Stomach (tissue), 19 donors: ENCODE measurements at places on chromosomes 6 and 20. TPM values are rescaled to one million over a fixed set of nuclear protein-coding genes. Genes with fewer than 3 reads are reported as not detected.
A peak's percentile ranks its signal among the peaks of the same experiment; 100 is the strongest.

PANK2 gene
- 8.8 TPM for total RNA-seq

STX11 gene
- 10.3 TPM for total RNA-seq

PRL gene
- total RNA-seq, result not detected

SLC17A3 gene
- not detected for total RNA-seq

TMEM151B gene
- not detected for total RNA-seq

OTOR gene
- total RNA-seq, result not detected

IMPG1 gene
- not detected for total RNA-seq

GSTA2 gene
- total RNA-seq, result 0.89 TPM

- no peaks in the 10 kb centered on the region for H3K36me3 ChIP-seq
- no peak overlapping the region for H3K27ac ChIP-seq
- no peaks in the 10 kb centered on the region for H3K27me3 ChIP-seq
- no peaks in the 10 kb centered on the region for H3K4me1 ChIP-seq
- DNase-seq, result no peak
These were observed 37.5 kb upstream of the PDE7B start for GRCh38 chr6:135814043-135814442.

DNA sequence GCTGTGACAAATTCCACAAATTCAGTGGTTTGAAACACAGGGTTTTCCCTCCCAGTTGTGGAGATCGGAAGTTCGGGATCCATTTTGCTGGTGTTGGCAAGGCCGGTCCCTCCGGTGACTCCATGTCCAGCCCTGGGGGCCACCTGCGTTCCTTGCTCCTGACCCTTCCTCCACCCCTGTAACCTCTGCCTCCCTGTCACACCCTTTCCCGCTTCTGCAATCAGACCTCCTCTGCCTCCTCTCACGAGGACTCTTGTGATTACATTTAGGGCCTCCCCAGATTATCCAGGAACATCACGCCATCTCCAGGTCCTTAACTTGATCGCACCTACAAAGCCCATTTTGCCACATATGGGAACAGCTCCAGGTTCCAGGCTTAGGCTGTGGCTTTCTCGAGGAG lies 12.5 kb downstream of the RPS6KA2 start:
- no peak overlapping the region for H3K4me3 ChIP-seq
- no peak for DNase-seq
- peaks cover 6% of the 10 kb centered on the region for H3K36me3 ChIP-seq
- peak overlapping the region; percentile 69 for H3K27ac ChIP-seq
- peaks cover 41% of the 10 kb centered on the region for H3K4me1 ChIP-seq
- H3K27me3 ChIP-seq, result no peaks in the 10 kb centered on the region

DNA sequence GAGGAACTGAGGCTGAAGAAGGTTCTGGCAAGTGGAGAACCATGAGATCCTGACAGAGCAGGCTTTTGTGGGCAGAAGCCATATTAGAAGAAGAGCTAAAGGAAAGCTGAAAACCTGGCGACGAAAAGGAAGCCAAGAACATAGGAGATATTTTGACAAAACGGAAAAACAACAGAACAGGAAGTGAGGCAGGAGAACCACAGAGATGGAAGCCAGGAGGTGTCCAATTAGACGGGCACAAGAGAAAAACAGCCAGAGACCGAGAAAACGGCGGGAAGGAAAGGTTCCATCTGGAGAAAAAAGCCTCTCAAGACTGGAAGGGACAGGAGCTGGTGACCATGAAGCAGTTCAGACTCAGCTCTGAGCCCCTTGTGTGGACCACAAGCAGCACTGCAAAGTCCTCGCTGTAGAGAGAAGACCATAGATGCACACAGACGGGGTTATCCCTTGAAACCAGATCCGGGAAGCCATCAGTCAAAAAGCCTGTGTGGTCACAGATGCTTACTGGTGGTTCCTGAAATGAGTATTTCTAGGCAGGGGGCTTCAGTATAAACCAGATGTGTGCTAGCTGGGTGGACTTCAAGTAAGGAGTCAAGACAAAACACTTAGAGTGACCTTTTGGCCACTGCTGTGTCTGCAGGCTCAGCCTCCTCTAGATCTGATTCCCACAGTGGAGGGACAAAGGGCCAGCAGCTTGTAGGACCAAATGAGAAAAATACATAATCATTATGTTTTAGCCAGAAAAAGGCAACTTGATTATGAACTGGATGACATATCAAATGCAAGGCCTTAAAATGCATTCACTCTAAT lies 30.7 kb downstream of the SSR1 start:
- H3K36me3 ChIP-seq, result peaks cover 34% of the 10 kb centered on the region
- H3K27ac ChIP-seq, result no peak overlapping the region
- peaks cover 15% of the 10 kb centered on the region for H3K4me1 ChIP-seq
- no peak overlapping the region for H3K4me3 ChIP-seq
- H3K27me3 ChIP-seq, result no peaks in the 10 kb centered on the region

DNA sequence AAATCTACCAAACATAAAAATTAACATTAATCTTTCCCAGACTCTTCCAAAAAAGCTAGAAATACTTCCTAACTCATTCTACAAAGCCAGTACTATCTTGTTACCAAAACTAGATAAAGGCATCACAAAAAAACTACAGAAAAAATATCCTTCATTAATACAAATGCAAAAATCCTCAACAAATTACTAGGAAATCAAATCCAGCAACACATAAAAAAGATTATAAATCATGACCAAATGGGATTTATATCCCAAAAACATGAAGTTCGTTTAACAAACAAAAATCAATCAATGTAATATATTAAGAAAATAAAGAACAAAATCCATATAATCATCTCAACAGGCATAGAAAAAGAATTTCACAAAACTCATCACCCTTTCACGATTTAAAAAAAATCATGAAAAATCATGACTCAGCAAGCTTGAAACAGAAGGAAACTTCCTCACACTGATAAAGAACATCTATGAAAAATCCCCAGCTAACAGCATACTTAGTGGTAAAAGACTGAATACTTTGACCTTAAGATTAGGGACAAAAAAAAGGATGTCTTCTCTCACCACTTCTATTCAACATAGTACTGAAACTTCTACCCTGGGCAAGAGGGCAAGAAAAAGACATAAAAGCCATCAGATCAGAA lies 43.2 kb downstream of the RANBP9 start:
- H3K27ac ChIP-seq, result no peak overlapping the region
- no peaks in the 10 kb centered on the region for H3K27me3 ChIP-seq
- H3K36me3 ChIP-seq, result no peaks in the 10 kb centered on the region
- no peak overlapping the region for H3K4me3 ChIP-seq
- no peak for DNase-seq
- H3K4me1 ChIP-seq, result peaks cover 16% of the 10 kb centered on the region

- no peaks in the 10 kb centered on the region for H3K4me1 ChIP-seq
- H3K27me3 ChIP-seq, result no peaks in the 10 kb centered on the region
- H3K4me3 ChIP-seq, result no peak overlapping the region
- no peaks in the 10 kb centered on the region for H3K36me3 ChIP-seq
- peak; percentile 59 for DNase-seq
These were observed 17.4 kb downstream of the MYLK4 start for GRCh38 chr6:2733324-2733723.

DNA sequence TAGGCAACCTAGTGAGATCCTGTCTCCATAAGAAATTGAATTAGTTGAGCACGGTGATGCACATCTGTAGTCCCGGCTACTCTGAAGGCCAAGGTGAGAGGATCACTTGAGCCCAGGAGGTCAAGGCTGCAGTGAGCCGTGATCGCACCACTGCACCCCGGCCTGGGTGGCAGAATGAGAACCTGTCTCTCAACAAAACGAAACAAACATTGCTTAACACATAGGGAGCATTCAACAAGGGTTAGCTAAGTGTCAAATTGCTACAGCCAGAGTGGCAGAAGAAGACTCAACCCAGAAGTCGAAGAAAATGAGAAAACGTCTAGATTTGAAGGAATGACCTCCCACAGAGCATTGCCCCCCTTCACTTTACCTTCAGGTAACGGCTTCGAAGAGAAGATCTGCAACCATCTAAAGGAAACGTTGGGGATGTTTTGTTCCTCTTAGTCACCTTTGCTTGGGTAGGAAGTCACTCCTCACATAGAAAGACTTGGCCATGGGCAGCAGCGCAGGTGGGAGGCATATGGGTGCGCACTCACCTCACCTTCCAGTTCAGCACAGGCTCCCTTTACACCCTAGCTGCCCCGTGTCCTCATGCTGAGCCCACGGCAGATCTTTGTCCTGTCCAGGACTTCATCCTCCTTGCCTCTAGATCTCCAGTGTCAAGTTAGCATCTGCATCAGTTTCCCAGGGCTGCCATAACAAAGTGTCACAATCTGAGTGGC lies 63.7 kb upstream of the SHLD1 start:
- no peaks in the 10 kb centered on the region for H3K36me3 ChIP-seq
- peaks cover 5% of the 10 kb centered on the region for H3K4me1 ChIP-seq
- no peak overlapping the region for H3K27ac ChIP-seq
- no peak overlapping the region for H3K4me3 ChIP-seq
- DNase-seq, result no peak
- H3K27me3 ChIP-seq, result no peaks in the 10 kb centered on the region

DNA sequence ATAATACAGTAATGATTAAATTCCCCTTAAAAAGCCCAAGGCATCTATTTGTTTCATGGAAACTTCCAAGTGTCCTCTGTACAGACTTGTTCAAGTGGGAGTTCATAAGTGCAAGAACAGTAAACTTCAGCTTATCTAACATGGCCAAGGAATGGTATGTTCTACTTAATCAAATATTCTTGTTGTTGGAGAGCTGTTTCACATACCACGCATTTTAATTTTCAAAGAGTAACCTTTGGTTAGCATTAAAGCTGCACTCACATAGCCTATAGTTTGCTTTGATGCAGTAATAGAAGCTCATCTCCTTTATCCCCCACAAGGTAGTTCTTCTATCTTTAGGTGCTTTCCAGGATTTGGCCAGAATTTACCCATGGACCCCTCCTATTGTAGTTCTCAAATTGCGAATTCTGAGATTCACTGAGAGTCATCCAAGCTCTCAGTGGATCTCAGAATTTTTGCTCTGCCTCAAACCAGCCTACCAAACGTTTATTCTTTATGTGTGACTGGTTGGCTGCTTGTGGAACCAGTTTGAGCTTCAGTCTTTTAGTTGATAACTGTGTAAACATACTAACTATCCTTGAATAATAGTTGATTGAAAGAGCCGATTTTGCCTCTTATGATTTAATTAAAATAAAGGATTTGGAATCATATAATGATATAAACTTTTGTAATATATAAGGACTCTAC lies 668.0 kb upstream of the FLRT3 start:
- no peaks in the 10 kb centered on the region for H3K27me3 ChIP-seq
- no peak overlapping the region for H3K4me3 ChIP-seq
- DNase-seq, result peak; percentile 27

- H3K4me3 ChIP-seq, result no peak overlapping the region
- H3K4me1 ChIP-seq, result peaks cover 16% of the 10 kb centered on the region
- DNase-seq, result no peak
- H3K36me3 ChIP-seq, result peaks cover 5% of the 10 kb centered on the region
- H3K27me3 ChIP-seq, result no peaks in the 10 kb centered on the region
- H3K27ac ChIP-seq, result no peak overlapping the region
These were observed 21.3 kb upstream of the PPARD start for GRCh38 chr6:35321091-35321490.

DNA sequence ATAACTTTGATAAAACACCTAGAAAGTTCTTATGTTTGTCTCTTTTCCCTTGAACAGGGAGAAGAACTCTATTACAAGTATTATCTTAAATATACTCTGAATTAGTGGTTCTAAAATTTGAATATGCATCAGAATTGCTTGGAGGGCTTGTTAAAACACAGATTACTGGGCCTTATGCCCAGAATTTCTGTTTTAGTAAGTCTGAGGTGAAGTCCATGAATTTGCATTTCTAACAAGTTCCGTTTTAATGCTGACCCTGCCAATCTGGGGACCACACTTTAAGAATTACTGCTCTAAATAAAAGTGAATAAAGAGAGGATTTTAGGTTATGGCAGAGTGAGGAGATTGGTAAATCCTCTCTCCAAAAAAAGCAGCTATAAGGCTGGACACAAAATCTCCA lies 168.1 kb upstream of the FLRT3 start:
- H3K4me1 ChIP-seq, result no peaks in the 10 kb centered on the region
- no peak overlapping the region for H3K27ac ChIP-seq
- no peaks in the 10 kb centered on the region for H3K36me3 ChIP-seq
- no peak for DNase-seq
- no peaks in the 10 kb centered on the region for H3K27me3 ChIP-seq
- no peak overlapping the region for H3K4me3 ChIP-seq

GRCh38 chr20:61805781-61806180 lies 259.9 kb downstream of the TAF4 start:
- peaks cover 30% of the 10 kb centered on the region for H3K4me1 ChIP-seq
- H3K27ac ChIP-seq, result no peak overlapping the region
- no peak for DNase-seq
- peaks cover 16% of the 10 kb centered on the region for H3K27me3 ChIP-seq
- H3K36me3 ChIP-seq, result no peaks in the 10 kb centered on the region

GRCh38 chr20:4883051-4883450 lies 118.3 kb downstream of the SLC23A2 start:
- H3K4me3 ChIP-seq, result no peak overlapping the region
- no peaks in the 10 kb centered on the region for H3K27me3 ChIP-seq
- H3K27ac ChIP-seq, result no peak overlapping the region
- H3K4me1 ChIP-seq, result no peaks in the 10 kb centered on the region

GRCh38 chr6:132063204-132063603 lies 112.0 kb upstream of the CCN2 start:
- no peaks in the 10 kb centered on the region for H3K36me3 ChIP-seq
- no peak overlapping the region for H3K4me3 ChIP-seq
- no peak overlapping the region for H3K27ac ChIP-seq
- no peaks in the 10 kb centered on the region for H3K4me1 ChIP-seq

- no peak for DNase-seq
- H3K4me1 ChIP-seq, result peaks cover 75% of the 10 kb centered on the region
- peak overlapping the region; percentile 50 for H3K27ac ChIP-seq
- H3K36me3 ChIP-seq, result no peaks in the 10 kb centered on the region
- no peaks in the 10 kb centered on the region for H3K27me3 ChIP-seq
These were observed 63.2 kb downstream of the TNFRSF21 start for GRCh38 chr6:47246551-47246950.

DNA sequence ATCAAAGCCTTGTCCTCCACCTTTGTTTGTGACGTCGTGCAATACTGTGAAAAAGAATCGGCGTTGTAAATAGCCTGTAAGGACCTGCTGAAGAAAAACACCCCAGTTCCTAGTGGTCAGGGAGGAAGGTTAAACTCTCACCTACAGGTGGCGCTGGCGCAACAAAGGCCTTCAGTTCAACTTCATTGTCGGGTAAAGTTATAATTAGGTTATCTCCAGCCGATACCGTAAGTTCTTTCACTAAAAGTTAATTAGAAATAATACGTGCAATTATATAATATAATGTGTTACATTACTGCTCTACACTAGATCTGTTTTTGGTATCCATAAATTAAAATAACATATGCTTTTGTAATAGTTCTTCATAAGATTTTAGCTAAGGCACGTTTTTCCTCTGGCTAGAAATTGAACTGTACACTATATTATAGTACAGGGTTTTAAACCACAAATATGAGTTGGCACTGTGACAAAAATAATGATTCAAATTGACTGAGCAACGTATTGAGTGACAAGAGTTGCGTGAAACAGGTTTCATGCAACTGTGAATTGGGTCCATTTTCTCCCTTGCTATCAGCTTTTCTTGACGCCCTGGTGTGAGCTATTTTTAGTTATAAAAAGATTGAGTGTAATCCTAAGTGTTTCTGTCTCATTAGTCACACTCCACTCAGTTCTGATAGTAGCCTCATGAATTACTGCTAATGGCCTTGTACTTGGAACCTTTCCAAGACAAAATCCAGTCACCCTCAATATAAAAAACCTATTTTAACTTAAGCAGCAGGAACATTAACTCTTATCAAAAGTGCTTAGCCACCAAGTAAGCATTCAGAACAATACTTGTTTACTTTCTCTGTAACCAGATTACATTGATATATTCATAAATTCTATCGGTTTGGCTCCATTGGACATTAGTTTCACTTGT lies 62.3 kb downstream of the KIAA0319 start:
- no peaks in the 10 kb centered on the region for H3K27me3 ChIP-seq
- no peak overlapping the region for H3K4me3 ChIP-seq
- H3K27ac ChIP-seq, result peak overlapping the region; percentile 7
- H3K36me3 ChIP-seq, result no peaks in the 10 kb centered on the region

GRCh38 chr6:86285876-86286275 lies 643.2 kb upstream of the SYNCRIP start:
- H3K4me3 ChIP-seq, result no peak overlapping the region
- H3K36me3 ChIP-seq, result no peaks in the 10 kb centered on the region
- H3K27me3 ChIP-seq, result no peaks in the 10 kb centered on the region
